ENCODE measurements at places on chromosomes 5 and 9.

- no peak for DNase-seq
Observed at GRCh38 chr5:173016598-173017046, 33.1 kb downstream of the ATP6V0E1 start.

- DNase-seq: no peak
Observed at GRCh38 chr5:113421693-113422092, 13.1 kb downstream of the TSSK1B start.

- no peak for DNase-seq
Observed at GRCh38 chr5:15283076-15283475, 216.9 kb upstream of the FBXL7 start.

DNA sequence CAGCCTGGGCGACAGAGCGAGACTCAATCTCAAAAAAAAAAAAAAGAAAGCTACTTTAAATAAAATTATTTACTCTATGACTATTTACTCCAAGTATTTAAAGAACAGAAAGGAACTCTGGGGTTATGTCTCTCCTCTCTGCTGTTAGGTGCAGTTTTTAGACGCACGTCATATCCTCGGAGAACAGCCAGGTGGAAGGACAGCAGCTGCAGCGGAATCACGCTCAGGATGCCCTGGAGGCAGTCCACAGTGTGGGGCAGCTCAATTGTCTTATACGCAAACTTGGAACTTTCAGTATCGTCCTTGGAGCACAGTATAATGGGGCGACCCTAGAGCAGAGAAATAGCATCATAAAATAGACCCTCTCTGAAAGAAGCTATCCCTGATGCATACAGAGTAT, 10.4 kb upstream of the MAPK9 start:
- no peak for DNase-seq

- no peak for DNase-seq
Observed at GRCh38 chr5:135332519-135333150, 66.4 kb downstream of the MACROH2A1 start.

DNA sequence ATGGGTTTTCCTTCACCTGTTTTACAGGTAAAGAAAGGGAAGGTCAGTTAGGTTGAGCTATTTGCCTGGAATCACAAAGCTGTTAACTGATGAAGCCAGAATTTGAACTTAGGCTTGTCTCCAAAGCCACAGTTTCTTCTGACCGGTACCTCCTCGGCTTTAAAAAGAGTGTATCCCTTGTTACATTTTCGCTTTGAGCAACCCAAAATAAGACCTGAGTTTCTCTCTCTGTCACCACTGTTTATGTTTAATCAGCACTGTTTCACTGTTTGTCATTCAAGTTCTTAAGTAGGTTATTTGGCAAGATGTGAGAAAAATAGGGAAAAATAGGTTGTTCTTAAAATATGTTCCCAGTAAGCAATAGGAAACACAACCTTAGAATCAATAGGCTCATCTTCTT, 84.6 kb downstream of the VCAN start:
- DNase-seq: no peak

- DNase-seq: no peak
Observed at GRCh38 chr9:117744856-117745389, 40.7 kb downstream of the TLR4 start.

- peak; percentile 48 for DNase-seq
Observed at GRCh38 chr5:138752951-138753793, at the start of gene CTNNA1. TSS of gene CTNNA1 (plus strand) at chr5:138753425. CDS start at chr5:138781925, 28,500 bp downstream.

- DNase-seq: peak; percentile 66
Observed at GRCh38 chr9:129887334-129888292, 52.4 kb downstream of the USP20 start.

- no peak for DNase-seq
Observed at GRCh38 chr5:61370506-61370905, 38.4 kb downstream of the ZSWIM6 start.

DNA sequence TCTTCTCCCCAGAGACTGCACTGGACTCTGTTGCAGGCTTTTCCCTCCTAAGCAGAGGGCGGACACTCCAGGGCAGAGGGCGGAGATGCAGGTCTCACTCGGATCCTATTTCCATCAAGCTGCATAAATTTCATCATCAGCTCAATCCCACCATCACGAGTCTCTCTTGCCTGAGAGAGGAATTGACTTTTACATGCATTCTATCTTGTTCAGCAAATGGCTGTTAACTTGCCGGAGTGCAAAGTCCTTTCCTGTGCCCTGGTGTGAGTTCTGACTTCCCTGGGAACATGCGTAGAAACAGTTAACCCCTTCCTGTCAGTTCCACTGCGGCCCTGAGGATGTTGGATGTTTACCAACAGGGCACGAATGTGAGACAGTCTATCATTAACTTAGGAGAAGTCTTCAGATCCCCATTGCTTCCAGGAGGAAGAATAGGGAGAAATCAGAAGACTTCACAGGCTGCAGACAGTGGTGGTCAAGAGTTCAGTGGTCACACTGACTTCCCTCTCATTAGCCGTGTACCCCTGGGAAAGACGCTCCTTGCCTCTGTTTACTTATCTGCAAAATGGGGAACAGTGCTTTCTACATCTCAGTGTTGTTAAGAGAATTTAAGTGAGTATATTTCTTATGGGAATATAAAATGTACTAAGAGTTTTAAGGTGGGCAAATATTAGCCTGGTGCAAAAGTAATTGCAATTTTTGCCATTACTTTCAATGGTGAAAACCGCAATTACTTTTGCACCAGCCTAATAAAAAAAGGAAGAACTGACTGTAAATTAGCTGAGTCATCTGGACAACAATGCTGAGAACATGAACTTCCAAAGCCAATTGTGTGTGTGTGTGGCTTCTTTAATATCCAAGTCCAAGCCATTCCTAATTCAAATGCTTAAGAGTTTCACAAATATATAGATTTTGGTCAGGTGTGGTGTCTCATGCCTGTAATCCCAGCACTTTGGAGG, 248.0 kb downstream of the DRD1 start:
- no peak for DNase-seq

GRCh38 chr9:125758986-125759763, 12.0 kb downstream of the PBX3 start:
- DNase-seq: no peak

- no peak for DNase-seq
Observed at GRCh38 chr5:56639476-56639875, 175.9 kb upstream of the MAP3K1 start.

DNA sequence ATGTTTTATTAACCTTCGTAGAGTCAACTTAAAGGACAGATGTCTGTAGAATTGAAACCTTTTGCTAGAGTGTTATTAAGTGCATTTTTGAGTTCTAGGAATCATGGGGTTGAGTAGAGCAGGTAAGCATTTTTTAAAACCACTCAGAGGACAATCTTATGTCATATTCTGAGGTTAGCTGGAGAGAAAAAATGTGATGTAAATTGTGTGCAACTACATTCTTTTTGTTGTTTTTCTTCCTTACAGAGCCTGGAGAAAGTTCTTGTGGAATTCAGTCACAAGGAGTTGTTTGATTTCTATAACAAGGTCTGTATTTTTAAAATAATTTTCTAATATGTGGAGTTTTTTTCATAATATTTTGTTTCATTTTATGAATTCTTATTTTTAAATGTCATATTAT, 206.4 kb downstream of the COMMD10 start:
- DNase-seq: no peak

- no peak for DNase-seq
Observed at GRCh38 chr5:137612576-137612975, 113.5 kb upstream of the SPOCK1 start.

- DNase-seq: no peak
Observed at GRCh38 chr5:68802430-68802829, 291.4 kb upstream of the SLC30A5 start.

Data from stimulated activated CD8-positive, alpha-beta memory T cell treated with anti-CD3 and anti-CD28 coated beads, Interleukin-15, amount 100 ng/mL, for 4 hours (primary cell).